ENCODE measurements at places on chromosomes 7 and 10.

- DNase-seq, result no peak
These were observed 410.8 kb upstream of the PRKCQ start for GRCh38 chr10:6990891-6991290.

DNA sequence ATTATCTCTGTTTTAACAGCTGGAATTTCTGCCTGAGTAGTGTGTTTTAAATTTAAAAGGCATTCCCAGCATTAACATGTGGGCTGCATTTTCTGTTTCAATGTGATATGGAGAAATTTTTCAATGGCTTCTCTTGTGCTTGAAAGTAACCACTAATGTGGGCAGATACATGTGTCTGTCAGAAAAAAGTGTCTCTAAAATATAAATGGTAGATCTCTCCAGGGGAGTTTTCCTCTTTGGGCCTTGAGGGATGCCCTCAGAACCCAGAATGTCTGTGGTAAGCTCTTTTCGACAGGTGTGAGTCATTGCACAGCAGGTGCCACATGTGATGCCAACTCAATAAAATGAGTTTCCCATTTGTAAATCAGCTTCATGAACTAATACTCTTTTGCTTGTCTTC, 221.1 kb downstream of the SEMA3E start:
- no peak for DNase-seq

DNA sequence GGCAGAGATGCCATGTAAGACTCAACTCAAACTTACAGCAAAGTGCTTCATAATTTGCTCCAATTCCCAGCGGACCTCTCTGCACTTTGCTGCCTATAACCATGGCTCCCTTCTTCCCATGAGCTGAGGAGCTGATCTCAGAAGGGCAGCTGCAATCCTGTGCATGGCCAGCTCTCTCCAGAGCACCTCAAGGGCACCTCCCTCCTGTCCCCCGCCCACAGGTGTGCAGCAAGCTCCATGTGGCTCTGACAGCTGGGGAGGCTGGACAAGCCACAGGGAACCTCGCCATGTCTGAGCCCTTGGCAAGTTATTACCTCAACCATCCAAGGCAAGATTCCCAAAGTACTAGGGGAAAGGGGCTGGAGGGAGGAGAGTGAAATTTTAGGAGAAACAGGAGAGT, 61.1 kb upstream of the DDC start:
- no peak for DNase-seq

DNA sequence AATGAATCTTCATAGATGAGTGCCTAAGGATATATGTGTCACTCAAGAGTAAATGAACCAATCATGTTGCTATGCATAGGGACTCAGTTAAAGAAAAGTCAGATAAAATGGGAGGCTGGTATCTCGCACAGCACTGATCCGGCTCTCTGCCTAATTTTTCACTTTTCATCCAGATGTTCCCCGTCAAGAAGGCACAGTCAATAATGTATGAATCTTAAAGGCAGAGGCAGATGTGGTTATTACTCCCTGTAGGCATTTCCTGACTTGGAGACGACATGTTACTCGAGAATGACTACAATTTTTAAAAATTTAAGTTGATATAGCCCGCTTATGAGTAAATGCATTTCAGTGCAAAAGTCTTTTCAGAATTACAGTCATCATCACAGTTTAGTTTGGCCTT, 113.6 kb downstream of the TBXAS1 start:
- no peak for DNase-seq

Data from cortex of kidney (tissue), 1 donor.